Activated CD4-positive, alpha-beta memory T cell treated with anti-CD3 and anti-CD28 coated beads for 36 hours (primary cell): ENCODE measurements at places on chromosomes 13 and 19.
A peak's percentile ranks its signal among the peaks of the same experiment; 100 is the strongest.

GRCh38 chr13:26509491-26509890, 48.0 kb upstream of the WASF3 start:
- no peak for DNase-seq

- DNase-seq, result no peak
These were observed 318.7 kb upstream of the KLF12 start for GRCh38 chr13:74452881-74453280.

DNA sequence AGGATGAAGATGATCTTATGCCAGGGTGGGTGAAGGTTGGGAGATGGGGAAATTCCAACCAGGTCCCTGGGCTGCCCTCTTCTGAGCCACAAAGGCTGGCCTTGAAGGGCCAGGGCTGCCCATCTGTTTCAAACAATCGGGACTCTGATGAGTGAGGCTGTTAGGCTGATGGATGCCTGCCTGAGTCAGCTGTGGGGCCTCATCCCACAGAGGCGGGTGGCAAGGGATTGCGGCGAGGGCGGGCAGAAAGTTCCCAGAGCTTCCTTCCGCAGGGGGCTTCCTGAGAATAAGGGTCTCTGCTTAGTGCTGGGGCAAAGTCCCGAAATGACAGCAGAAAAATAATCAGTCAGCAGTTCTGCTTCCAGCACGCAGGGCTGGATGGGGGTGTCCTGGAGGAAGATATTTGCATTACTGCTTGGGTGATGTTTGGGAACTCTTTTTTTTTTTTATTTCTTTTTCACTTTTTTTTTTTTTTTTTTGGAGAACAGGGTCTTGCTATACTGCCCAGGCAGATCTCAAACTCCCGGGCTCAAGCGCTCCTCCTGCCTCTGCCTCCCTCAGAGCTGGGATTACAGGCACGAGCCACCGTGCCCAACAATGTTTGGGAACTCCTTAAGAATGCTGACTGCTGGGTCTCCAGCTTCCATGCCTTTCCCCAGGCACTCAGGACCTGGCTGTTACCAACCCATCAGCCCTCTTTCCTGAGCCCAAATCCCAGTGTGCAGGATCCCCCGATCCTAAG, 14.1 kb downstream of the SH3GL1 start:
- DNase-seq, result no peak

GRCh38 chr13:48497669-48498068, 35.2 kb downstream of the RCBTB2 start:
- no peak for DNase-seq

- DNase-seq, result peak; percentile 35
These were observed 27.9 kb downstream of the PLEKHJ1 start for GRCh38 chr19:2207991-2208860.
